Activated CD4-positive, alpha-beta memory T cell treated with anti-CD3 and anti-CD28 coated beads, Interleukin-2, amount 10 ng/mL, durations not matched to agents 7 days and 5 days (primary cell): ENCODE measurements at places on chromosomes 1 and 21. TPM values are rescaled to one million over a fixed set of nuclear protein-coding genes. Genes with fewer than 3 reads are reported as not detected.

Gene ATP6V1G3
- total RNA-seq, result not detected

Gene LRRC71
- not detected for total RNA-seq

Gene PLA2G2C
- total RNA-seq, result 0.18 TPM

Gene TNFRSF25
- total RNA-seq, result 85.1 TPM

Gene HES3
- not detected for total RNA-seq

Gene AGMAT
- total RNA-seq, result 8.4 TPM

Gene C21orf58
- 47.7 TPM for total RNA-seq

Gene TEX38
- total RNA-seq, result not detected

Gene TP53BP2
- 36.0 TPM for total RNA-seq

- H3K4me3 ChIP-seq, result no peak overlapping the region
- no peaks in the 10 kb centered on the region for H3K36me3 ChIP-seq
- no peaks in the 10 kb centered on the region for H3K4me1 ChIP-seq
- peaks cover 13% of the 10 kb centered on the region for H3K27me3 ChIP-seq
- no peak overlapping the region for H3K27ac ChIP-seq
- DNase-seq, result no peak
Measured at GRCh38 chr21:33135925-33136324, 66.0 kb downstream of the OLIG1 start.

- DNase-seq, result no peak
- H3K27me3 ChIP-seq, result no peaks in the 10 kb centered on the region
- H3K36me3 ChIP-seq, result no peaks in the 10 kb centered on the region
Measured at GRCh38 chr1:98403963-98404480, 257.5 kb upstream of the SNX7 start.

- H3K4me3 ChIP-seq, result no peak overlapping the region
- DNase-seq, result no peak
- peaks cover 11% of the 10 kb centered on the region for H3K4me1 ChIP-seq
- H3K27me3 ChIP-seq, result no peaks in the 10 kb centered on the region
- H3K36me3 ChIP-seq, result no peaks in the 10 kb centered on the region
Measured at GRCh38 chr1:202551683-202552082, 158.6 kb downstream of the SYT2 start.

GRCh38 chr1:188228623-188229022 lies 1399.9 kb downstream of the PLA2G4A start:
- no peaks in the 10 kb centered on the region for H3K4me1 ChIP-seq
- DNase-seq, result no peak
- no peaks in the 10 kb centered on the region for H3K27me3 ChIP-seq
- no peak overlapping the region for H3K27ac ChIP-seq

GRCh38 chr1:248862695-248862997 lies 3.8 kb upstream of the ZNF692 start:
- no peak for DNase-seq
- H3K4me3 ChIP-seq, result peak overlapping the region; percentile 81
- no peaks in the 10 kb centered on the region for H3K27me3 ChIP-seq
- H3K27ac ChIP-seq, result peak overlapping the region; percentile 69
- peaks cover 44% of the 10 kb centered on the region for H3K4me1 ChIP-seq

DNA sequence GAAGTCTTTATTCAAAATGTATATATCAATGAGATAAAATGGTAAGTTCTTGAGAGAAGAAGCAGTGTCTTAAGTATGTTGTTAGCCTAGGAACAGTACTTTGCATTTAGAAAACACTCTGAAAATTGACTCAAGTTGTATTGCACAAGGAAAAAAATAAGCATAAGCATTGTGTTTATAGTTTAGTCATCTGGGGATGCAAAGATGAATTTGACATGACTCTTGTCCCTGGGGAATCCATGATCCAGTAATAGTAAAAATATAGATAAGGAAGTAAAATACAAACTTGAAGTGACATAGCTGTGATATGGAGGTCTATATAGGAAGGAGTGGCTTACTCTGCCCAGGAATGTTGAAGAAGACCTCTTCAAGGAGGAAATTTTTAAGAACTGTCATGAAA lies 185.0 kb upstream of the PTBP2 start:
- H3K27me3 ChIP-seq, result no peaks in the 10 kb centered on the region
- no peak overlapping the region for H3K4me3 ChIP-seq
- no peaks in the 10 kb centered on the region for H3K4me1 ChIP-seq
- H3K27ac ChIP-seq, result no peak overlapping the region

GRCh38 chr1:209483691-209484090 lies 99.8 kb upstream of the CAMK1G start:
- H3K27ac ChIP-seq, result no peak overlapping the region
- peaks cover 8% of the 10 kb centered on the region for H3K4me1 ChIP-seq
- no peaks in the 10 kb centered on the region for H3K36me3 ChIP-seq
- H3K27me3 ChIP-seq, result peaks cover 7% of the 10 kb centered on the region

- no peaks in the 10 kb centered on the region for H3K27me3 ChIP-seq
- no peak overlapping the region for H3K4me3 ChIP-seq
- no peak overlapping the region for H3K27ac ChIP-seq
- no peaks in the 10 kb centered on the region for H3K4me1 ChIP-seq
- H3K36me3 ChIP-seq, result no peaks in the 10 kb centered on the region
Measured at GRCh38 chr1:87757676-87758075, 429.0 kb downstream of the LMO4 start.

- H3K27me3 ChIP-seq, result no peaks in the 10 kb centered on the region
- DNase-seq, result no peak
- H3K4me3 ChIP-seq, result no peak overlapping the region
Measured at GRCh38 chr1:203280061-203280460, 25.3 kb upstream of the BTG2 start.

- H3K4me3 ChIP-seq, result no peak overlapping the region
- DNase-seq, result no peak
- H3K36me3 ChIP-seq, result no peaks in the 10 kb centered on the region
- no peak overlapping the region for H3K27ac ChIP-seq
Measured at GRCh38 chr1:217253351-217253750, 377.5 kb downstream of the GPATCH2 start.

GRCh38 chr1:107515702-107516101 lies 374.9 kb downstream of the NTNG1 start:
- H3K4me1 ChIP-seq, result no peaks in the 10 kb centered on the region
- H3K27me3 ChIP-seq, result no peaks in the 10 kb centered on the region
- H3K36me3 ChIP-seq, result no peaks in the 10 kb centered on the region
- H3K4me3 ChIP-seq, result no peak overlapping the region
- H3K27ac ChIP-seq, result no peak overlapping the region

DNA sequence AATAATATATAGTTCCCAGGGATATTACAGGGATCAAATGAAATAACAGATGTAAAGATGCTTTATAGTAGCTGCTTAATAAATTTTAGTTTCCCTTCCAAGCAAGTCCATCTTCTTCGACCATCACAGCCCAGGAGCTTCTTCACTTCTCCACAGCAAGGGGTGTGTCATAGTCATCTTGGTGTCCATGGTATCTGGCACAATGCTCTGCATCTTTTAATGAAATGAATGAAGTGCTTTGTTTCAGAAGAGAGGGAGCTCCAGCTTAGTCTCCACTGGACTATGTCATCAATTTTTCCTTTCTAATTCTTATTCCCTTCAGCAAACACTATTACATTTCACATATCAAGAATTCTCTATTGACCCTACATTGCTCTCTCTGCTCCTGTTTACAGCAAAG lies 4.9 kb upstream of the MACF1 start:
- H3K4me1 ChIP-seq, result peaks cover 66% of the 10 kb centered on the region
- H3K36me3 ChIP-seq, result peaks cover 6% of the 10 kb centered on the region
- no peak overlapping the region for H3K27ac ChIP-seq
- H3K4me3 ChIP-seq, result no peak overlapping the region
- H3K27me3 ChIP-seq, result no peaks in the 10 kb centered on the region

DNA sequence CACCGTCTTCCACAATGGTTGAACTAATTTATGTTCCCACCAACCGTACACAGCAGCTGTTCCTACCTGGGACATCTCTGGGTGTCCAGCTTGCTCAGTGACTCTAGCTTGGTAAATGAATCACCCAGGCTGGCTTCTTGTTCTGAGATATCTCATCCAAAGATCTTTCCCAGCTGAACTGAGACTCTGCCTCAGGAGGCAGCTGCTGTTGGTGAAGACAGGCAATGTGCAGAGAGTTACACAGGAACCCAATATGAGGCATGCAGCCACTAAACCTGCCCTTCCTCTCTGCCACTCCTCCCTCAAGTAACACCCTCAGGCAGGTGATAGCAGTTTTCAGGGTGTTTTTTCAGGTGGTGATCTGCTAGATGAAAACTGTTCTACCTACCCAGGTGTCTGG lies 14.0 kb upstream of the FOXO6 start:
- no peak overlapping the region for H3K27ac ChIP-seq
- no peak overlapping the region for H3K4me3 ChIP-seq
- H3K27me3 ChIP-seq, result peaks cover 9% of the 10 kb centered on the region
- DNase-seq, result no peak
- no peaks in the 10 kb centered on the region for H3K36me3 ChIP-seq
- peaks cover 17% of the 10 kb centered on the region for H3K4me1 ChIP-seq

DNA sequence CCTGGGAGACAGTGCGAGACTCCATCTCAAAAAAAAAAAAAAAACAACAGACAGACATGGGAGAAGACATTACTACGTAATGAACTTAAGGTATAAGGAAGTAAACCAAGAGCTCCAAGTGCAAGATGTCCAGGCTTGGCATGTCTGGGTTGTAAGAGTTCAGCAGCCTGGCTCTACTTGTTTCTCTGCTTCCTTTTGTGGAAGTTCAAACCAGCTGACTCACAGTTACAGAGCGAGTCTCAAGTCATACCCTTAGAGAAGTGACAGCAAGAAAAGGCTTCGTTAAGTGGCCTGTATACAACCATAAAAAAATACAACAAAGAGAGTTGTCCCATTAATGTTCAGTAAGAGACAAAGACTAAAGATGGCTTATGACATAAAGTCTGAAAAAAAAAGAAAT lies 1.3 kb downstream of the RIT1 start:
- no peaks in the 10 kb centered on the region for H3K27me3 ChIP-seq
- peaks cover 31% of the 10 kb centered on the region for H3K4me1 ChIP-seq
- no peak for DNase-seq
- H3K27ac ChIP-seq, result peak overlapping the region; percentile 97

DNA sequence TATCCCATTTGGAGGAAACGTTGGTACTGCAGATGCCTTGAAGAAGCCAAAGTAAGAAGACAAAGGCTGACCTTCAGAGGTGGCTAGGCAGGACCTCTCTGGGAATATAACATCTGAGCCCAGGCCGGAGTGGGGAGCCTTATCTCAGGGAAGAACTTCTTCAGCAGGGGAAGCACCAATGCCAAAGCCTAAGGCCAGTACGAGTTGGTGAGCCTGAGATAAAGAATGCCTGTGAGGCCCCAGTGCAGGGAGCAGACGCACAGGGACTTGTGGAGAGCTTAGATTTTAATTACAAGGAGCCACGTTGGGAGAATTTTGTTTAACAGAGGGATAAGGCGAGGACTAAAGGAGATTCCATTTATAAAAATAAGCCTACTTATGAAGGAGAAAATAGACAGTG lies 468.8 kb upstream of the RUNX1 start:
- DNase-seq, result no peak
- no peaks in the 10 kb centered on the region for H3K36me3 ChIP-seq
- peaks cover 3% of the 10 kb centered on the region for H3K4me1 ChIP-seq

GRCh38 chr1:39076799-39077148 lies 50.6 kb downstream of the NDUFS5 start:
- peaks cover 5% of the 10 kb centered on the region for H3K4me1 ChIP-seq
- no peak for DNase-seq
- no peak overlapping the region for H3K4me3 ChIP-seq
- no peaks in the 10 kb centered on the region for H3K36me3 ChIP-seq
- peaks cover 14% of the 10 kb centered on the region for H3K27me3 ChIP-seq
